ENCODE measurements at places on chromosomes 7 and 10. TPM values are rescaled to one million over a fixed set of nuclear protein-coding genes. Genes with fewer than 3 reads are reported as not detected.

The ANXA8L1 gene
- total RNA-seq, result not detected

The FAS gene
- total RNA-seq, result 47.8 TPM

The MINDY3 gene
- 17.0 TPM for total RNA-seq

The SLC26A5 gene
- not detected for total RNA-seq

The MRPS24 gene
- 122 TPM for total RNA-seq

The TMEM196 gene
- total RNA-seq, result not detected

The FAM20C gene
- total RNA-seq, result 28.8 TPM

The INSYN2A gene
- total RNA-seq, result not detected

The KCP gene
- total RNA-seq, result 5.1 TPM

The NPC1L1 gene
- total RNA-seq, result not detected

The NODAL gene
- not detected for total RNA-seq

The AGBL3 gene
- 0.81 TPM for total RNA-seq

The STEAP1B gene
- total RNA-seq, result not detected

The CYP26A1 gene
- not detected for total RNA-seq

The GIMAP1 gene
- total RNA-seq, result not detected

The DGKI gene
- total RNA-seq, result 1.1 TPM

The TDRD1 gene
- total RNA-seq, result not detected

The UPK3B gene
- 2.5 TPM for total RNA-seq

The C10orf67 gene
- 0.14 TPM for total RNA-seq

The PARD3 gene
- total RNA-seq, result 254 TPM

The NRAP gene
- not detected for total RNA-seq
